ENCODE measurements at places on chromosomes 13 and 19.

- DNase-seq: no peak
Measured at GRCh38 chr13:79846386-79846785, 365.4 kb downstream of the NDFIP2 start.

DNA sequence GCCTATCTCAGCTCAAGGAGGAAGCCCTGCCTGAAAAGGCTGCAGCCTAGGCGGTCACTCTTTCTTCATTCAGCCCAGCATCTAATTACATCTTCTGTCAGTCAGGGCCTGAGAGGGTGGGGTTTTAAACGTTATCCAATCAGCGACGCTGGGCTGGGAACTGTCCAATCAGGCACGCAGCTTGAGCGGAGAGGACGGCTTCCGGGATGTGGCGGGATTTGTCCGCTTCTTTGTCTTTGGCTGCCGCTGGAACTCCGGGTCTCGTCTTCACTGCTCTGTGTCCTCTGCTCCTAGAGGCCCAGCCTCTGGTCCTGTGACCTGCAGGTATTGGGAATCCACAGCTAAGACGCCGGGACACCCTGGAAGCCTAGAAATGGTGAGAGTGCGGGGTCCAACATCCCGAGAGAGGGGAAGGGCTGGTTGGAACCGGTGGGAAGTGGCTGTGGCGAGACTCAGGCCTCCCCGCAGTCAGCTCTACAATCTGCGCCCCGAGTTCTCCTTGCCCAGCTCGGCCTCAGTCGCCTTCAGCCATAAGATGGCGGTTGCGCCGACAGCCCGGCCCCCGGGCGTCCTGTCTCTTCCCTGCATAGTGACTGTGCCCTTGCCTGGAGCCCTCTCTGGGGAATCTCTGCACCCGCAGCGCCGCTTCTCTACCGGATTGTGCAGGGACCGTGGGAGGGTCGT is at the start of gene ZNF738:
Gene ZNF738, plus strand, starts transcription at position 233 of the 684 bp plus-strand sequence. Its CDS starts 141 bp downstream, at position 374.
- DNase-seq: peak; percentile 89

DNA sequence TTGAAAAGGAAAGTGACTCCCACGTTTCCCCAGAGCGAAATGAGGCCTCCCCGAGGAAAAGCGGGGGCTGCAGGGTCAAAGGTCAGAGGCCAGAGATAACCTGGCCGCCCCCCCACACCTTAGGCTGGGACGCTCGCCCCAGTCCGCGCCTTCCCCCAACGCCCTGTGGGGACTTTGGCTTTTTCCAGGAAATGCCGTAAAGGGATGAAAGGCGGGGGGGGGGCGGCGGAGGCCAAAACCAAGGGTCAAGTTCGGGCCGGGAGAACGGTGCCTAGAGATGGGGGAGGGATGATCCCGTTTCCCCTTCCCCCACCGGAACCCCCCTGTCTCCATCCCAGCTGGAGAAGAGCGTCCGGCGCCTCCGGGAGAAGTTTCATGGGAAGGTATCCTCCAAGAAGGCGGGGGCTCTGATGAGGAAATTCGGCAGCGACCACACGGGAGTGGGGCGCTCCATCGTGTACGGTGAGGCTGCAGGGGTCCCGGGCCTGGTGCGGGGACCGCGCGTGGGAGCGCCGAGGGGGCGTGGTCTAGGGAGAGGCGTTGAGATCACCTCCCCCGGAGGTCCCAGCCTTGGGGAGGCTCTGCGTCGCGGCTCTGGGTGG is 575 bp downstream of the SHFL start:
- DNase-seq: peak; percentile 43

DNA sequence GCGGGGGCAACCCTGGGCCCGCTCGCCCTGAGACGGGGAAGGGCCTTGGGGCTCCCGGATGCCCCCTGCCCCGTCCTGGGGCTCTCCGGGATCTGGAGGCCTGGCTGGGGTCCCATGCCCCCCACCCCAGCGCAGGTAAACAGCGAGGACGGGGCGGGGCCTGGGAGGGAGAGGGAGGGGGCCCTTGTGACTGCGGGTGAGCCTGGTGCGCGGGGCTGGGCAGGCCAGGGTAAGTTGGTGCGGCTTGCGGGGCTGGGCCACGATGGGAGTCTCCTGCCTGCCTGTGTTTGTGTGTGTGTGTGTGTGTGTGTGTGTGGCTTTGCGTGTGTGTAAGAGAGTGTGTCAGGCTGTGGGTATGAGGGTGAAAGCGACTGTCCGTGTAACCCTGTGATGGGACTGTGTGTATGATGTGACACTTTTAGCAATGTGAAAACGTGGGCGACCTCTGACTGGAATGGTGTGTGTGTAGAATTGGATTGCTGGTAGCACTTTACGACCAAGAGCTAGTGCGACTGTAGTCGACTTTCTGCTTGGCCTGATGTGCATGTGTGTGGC is 426 bp downstream of the KLC3 start:
- DNase-seq: no peak

DNA sequence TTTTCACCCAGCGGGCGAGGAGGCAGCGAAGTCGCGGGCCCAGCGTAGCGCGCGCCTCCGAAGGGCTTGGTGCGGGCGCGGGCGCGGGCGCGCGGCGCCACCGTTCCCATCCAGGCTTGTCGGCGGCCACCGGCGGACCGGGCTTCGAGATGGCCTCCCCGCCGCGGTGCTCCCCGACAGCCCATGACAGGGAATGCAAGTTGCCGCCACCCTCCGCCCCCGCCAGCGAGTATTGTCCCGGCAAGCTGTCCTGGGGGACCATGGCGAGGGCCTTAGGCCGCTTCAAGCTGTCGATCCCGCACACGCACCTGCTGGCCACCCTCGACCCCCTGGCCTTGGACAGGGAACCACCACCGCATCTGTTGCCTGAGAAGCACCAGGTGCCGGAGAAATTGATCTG is at the start of gene WDR88:
Gene WDR88, plus strand, starts transcription at position 94 of the 400 bp plus-strand sequence. Its CDS starts 56 bp downstream, at position 150.
- DNase-seq: no peak

DNA sequence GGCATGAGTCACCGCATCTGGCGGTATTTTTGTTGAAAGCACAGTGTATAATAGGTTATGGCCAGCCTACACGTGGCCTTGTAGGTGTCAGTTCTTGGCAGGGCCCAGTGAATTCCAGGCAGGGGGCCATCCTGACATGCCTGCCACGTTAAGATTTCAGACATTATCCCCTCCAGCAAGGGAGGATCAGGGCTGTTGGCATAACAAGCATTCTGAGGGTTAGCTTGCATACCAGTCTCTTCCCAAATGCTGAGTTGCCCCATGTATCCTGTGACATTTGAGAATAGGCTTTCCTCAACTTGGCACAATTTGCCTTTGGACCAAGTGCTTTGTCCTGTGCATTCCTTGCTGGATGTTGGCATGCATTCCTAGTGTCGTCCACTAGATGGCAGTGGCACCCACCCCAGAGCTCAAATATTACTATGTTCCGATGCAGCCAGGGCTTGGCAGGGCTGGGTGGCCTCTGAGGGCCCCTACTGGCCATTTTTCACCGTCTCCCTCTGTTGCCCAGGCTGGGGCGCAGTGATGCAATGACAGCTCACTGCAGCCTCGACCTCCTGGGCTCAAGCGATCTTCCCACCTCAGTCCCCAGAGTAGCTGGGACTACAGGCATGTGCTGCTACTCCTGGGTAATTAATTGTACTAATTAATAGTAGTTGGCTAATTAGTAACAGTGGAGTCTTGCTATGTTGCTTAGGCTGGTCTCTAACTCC is 31.2 kb downstream of the NLRP12 start:
- peak; percentile 79 for DNase-seq

DNA sequence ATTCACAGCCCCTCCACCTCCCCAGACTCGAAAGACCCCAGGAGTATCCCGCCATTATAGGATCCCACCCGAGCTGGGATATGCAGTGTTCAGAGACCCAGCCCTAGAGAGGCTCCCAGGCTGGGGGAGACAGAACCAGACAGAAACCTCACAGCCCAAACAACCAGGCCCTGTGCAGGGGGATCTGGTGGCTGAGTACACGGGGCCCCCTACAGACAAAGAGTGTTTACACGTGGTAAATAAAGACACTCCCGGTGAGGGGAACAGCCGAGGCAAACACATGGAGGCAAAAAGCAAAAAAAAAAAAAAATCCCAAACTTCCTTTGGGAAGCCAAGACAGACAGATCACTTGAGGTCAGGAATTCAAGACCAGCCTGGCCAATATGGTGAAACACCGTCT is 25.1 kb downstream of the TINCR start:
- DNase-seq: no peak

DNA sequence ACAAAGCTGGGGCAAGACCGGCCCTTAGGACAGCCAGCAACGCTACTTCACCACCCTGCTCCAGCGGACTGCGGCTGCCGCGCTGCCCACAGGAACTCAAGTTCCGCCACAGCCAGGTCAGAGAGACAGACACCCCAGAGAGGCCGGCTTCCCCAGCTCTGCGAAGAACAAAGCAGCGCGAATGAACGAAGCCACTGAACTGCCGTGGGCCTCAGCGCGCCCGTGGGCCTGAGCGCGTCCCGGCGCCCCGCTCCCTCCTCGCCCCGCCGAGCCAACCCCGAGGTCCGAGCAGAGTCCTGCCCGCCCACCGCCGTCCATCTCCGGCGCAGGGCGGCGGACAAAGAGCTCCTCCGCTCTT is 158.4 kb downstream of the RNF17 start:
- peak; percentile 19 for DNase-seq

DNA sequence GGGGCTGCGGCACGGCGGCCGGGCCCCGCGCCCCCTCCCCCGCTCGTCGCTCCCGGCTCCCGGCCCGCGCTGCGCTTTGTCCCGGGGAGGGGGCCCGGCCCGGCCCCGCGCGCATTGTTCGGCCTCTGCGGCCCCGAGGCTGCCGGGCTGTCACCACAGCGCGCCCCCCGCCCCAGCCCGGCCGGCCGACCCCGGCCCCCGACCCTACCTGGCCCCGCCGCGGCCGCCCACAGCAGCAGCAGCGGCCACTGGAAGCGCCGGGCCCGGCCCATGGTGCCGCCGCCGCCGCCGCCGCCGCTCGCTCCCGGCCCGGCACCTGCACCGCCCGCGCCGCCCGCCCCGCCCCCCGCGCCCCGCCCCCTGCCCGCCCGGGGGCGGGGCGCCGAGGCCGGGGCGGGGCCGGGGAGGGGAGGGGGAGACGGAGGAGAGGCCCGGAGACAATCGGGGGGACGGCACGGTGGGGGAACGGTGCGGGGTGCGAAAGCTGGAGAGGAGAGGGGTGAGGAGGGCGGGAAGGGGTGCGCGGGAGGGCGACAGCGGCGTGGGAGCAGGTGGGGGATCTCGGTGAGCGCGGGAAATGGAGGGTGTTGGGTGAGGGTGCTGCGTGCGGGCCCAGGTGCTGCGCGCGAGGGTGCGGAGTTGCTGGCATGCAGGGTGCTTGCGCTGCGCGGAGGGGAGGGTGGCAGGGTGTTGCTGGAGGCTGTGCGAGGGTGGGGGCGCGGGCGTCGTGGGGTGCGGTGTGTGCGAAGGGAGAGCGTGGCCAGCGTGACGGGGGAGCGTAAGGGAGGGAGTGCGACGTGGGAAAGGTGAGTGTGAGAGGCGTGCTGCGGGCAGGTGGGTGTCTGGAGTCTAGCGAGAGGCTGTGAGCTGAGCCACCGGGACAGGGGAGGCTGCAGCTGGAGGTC is at the start of gene CADM4:
Gene CADM4, minus strand, starts transcription at position 332 of the 905 bp plus-strand sequence. Its CDS starts 60 bp downstream, at position 272.
- DNase-seq: peak; percentile 29

DNA sequence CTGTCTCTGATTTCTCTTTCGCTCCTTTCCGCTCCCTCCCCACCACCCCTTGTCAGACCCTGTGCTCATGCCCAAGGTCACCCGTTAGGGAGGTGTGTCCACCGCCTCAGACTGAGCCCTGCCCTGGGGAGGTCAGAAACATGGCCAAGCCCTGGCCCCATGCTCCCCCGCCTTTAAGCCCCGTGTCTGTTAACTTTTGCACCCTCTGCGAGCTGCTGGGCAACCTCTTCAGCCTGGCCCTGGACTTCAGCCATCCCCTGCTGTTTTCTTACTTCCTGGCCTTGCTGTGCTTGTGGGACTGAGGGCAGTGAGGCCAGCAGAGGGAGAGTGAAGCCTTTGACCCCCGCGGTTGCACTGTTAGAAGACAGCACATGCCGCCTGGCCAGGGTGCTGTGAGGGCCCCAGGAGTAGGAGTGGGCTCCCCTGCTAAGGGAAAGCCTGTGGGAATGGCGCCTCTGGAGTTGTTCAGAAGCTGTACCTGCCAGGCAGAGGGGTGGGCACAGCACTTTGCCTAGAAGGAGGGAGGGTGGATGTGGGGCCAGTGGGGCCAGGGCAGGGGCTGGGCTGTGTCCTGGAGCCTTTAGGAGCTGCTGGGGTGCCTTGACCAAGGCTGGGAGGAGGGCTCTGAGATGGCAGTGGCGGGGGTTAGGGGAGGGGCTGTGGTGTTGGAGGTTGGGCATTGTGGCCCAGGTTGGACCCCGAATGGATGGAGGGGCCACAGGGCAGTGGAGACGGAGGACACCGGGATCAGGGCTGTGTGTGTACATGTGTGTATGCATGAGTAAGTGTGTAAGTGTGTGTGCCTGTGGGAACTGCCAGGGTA is 7.9 kb downstream of the UPF1 start:
- DNase-seq: no peak

GRCh38 chr19:7773841-7774240 is 10.8 kb downstream of the CLEC4M start:
- no peak for DNase-seq

DNA sequence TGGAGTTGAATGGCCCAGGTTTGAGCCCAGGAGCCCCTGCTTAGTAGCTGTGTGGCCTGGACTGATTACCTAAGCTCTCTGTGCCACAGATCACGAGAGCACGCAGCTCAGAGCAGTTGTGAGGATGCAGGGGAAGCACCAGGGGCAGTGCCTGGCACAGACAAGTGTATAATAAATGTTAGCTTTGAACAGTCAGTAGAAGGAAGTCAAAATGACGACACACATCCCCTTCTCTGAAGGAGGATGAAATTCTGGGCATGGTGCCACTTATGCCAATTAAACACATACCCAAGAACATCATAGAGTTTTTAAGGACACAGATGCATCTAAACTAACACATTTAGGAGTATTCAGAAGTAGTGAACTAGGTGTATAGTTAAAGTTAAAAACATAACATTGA is 24.9 kb upstream of the SIGLEC11 start:
- no peak for DNase-seq

DNA sequence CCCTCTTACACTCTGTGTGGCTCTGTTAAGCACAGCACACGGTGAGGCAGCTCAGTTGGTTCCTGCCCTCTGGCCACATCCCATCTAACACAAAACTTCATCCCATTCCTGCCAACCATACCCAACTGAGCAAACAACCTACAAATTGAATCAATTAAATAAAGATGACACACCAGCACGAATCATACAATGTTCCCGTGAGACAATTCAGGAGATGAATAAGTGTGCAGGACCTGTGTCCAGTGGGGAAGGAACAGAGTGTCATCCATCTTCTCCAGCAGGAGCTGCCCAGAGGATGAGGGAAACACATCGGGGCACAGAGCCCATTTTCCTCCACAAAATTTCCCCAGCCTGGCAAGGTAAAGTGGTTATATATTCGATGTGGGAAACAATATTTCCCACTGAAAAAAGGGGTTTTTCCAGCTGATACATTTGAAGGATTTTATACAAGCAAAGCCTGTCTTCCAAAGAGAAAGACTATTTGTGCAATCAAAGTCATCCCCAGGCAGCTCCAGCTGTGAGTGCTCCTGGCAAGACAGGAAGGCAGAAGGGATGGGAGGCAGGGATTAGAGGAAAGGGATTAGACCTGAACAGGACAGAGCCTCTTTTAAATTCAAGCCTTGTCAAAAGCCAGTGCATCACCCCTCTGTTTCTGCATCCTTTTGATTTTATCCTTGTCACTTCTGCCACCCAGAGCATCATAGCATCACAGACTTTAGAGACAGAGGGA is 240.2 kb downstream of the LHFPL6 start:
- no peak for DNase-seq

- no peak for DNase-seq
Measured at GRCh38 chr19:30634131-30634830, 262.1 kb downstream of the ZNF536 start.

- DNase-seq: no peak
Measured at GRCh38 chr13:45482571-45483173, 17.9 kb downstream of the COG3 start.

Measured in stimulated activated CD4-positive, alpha-beta T cell treated with anti-CD3 and anti-CD28 coated beads, Interleukin-4, amount 100 ng/mL, for 24 hours (primary cell).